ENCODE measurements at places on chromosomes 11 and 22. TPM values are rescaled to one million over a fixed set of nuclear protein-coding genes. Genes with fewer than 3 reads are reported as not detected.

The HTR3A gene
- total RNA-seq: not detected

The GAL gene
- total RNA-seq: not detected

The ARHGEF17 gene
- 78.3 TPM for total RNA-seq

The OR52B4 gene
- total RNA-seq: not detected

The SCGB1A1 gene
- total RNA-seq: not detected

The MAPK8IP1 gene
- total RNA-seq: 6.5 TPM

The FOLH1 gene
- not detected for total RNA-seq

The TRIM49 gene
- total RNA-seq: not detected

The CBLIF gene
- not detected for total RNA-seq
